NCI-H460 (cell line): ENCODE measurements at places on chromosomes 4 and X. TPM values are rescaled to one million over a fixed set of nuclear protein-coding genes. Genes with fewer than 3 reads are reported as not detected.

DNA sequence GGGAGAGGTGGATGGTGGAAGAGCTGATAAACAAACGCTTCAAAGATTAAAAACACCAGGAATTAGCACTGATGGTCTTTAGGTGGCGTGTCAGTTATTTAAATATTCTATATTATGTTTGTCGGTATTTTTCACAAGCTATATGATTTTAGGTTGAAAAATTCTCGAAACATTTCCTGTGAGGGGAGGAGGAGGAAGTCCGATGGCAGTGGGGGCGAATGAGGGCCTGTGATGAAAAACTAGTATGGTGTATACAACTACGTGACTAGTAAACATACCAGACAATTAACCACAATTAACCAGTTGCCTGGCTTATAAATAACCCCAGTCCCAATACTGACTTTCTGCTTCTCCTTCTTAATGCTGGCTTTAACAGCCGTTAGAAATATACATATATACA, 595 bp upstream of the NAP1L2 start:
- no peak for DNase-seq

GRCh38 chr4:36914106-36914505, 330.4 kb upstream of the NWD2 start:
- no peak for DNase-seq

GRCh38 chr4:79450053-79450452, 42.0 kb upstream of the GK2 start:
- DNase-seq, result no peak

DNA sequence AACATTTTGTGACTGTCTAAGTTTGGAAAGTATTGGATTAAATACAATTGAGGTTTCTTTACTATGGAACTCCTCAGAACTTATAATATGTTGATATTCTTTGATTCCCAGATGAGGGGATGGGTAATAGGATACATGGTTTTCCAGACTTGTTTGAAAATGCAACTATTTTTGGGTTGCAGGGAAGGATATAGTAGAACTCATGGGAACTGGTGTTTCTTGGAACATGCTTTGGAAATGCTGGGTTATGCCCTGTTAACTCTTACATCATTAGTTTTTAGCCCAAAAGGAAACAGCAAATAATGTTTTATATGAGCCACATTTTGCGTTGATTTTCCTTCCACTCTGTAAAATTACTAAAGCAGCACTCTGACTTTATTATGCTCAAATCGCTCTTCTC, 41.9 kb downstream of the HPF1 start:
- no peak for DNase-seq

Gene FRMD7
- not detected in 2 replicates for total RNA-seq

- no peak for DNase-seq
Measured at GRCh38 chrX:117990438-117990837, 126.2 kb downstream of the KLHL13 start.

- DNase-seq, result peak; percentile 79
Measured at GRCh38 chrX:72201836-72202536, 20.4 kb downstream of the PIN4 start.

DNA sequence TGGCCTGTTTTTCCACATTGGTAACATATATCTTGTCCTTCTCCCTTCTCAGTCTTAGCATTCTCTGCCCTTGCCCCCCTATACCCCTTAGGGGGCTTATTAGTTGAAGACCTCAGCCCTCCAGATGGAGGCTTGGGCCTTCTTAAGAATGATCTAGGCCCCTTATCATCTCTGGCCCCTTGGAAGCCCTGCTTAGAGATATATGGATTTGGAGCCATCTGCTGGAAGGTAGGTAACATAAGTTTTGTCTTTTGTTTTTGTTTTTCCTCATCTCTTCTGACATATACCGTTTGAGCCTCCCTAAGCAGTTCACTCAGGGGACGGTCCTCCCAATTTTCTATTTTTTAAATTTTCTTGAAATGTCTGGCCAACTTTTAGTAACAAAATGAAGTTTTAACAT, 48.3 kb upstream of the NAP1L2 start:
- DNase-seq, result peak; percentile 5

- no peak for DNase-seq
Measured at GRCh38 chr4:176902710-176903323, 110.1 kb upstream of the VEGFC start.

DNA sequence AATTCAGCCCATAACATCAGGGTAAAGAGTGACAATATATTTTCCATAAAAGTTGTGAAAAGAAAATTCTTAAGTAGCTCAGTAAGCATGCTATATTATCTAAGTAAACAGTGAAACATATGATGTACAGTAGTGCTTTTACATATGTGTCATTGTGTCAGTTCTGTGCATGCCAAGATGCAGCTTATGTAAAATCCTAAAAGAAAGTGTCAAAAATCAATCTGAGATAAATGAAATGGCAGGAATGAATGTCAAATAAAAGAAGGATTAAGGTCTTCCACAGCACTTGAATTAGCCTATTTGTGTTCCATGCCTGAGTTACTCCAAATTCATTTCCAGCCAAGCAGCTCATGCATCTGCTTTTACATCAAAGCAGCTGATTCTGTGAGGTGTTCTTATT, 452.7 kb upstream of the HS3ST1 start:
- DNase-seq, result no peak

GRCh38 chrX:129802863-129803262, 23.1 kb downstream of the SASH3 start:
- DNase-seq, result no peak

DNA sequence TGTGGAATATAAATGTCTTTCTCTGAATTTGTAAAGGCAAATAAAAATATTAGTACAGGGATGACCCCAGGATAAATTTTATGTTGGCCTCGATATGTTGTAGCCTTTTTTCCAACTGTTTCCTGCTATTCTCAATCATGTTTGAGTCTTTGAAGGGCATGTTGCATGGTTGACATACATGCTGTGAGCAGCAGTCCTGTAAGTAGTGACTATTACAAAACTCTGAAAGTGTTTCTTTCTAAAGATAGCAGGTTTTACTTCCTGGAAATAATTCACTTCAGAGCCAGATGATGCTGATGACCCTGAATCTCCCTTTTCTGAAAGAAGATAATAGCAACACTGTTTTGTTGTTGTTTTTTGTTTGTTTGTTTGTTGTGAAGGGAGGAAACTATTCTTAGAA, 393.0 kb upstream of the GNPDA2 start:
- DNase-seq, result no peak

- DNase-seq, result no peak
Measured at GRCh38 chr4:159433337-159433736, 330.5 kb downstream of the RAPGEF2 start.

Gene DUSP9
- 1.8 and 2.2 TPM in 2 replicates for total RNA-seq

- DNase-seq, result no peak
Measured at GRCh38 chrX:37425370-37425769, 76.2 kb downstream of the PRRG1 start.

GRCh38 chr4:155899891-155900290, 3.6 kb upstream of the TDO2 start:
- DNase-seq, result no peak

Gene CLDN34
- not detected in 2 replicates for total RNA-seq

Gene PHOX2B
- total RNA-seq, result not detected in 2 replicates

Gene MAGEA10
- not detected in 2 replicates for total RNA-seq

GRCh38 chrX:771536-771935, 140.9 kb downstream of the SHOX start:
- DNase-seq, result no peak

Gene SRPK3
- 0.12 and 0.17 TPM in 2 replicates for total RNA-seq

DNA sequence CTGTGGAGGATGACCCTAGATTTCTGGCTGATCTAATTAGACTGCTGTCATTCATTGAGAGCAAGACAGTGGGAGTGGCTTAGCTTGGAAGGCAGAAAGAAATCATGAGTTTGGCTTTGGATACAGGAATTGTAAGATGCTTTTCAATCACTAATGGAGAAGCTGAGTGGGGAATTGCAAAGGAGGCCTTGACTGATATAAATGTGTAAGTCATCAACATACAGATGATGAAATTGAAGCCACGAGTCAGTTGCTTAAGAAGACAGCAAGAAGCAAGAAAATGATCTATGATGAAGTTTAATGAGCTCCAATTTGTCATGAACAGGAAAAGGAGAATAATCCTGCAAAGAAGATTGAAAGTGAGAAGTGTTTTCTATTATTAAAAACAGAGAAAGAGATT, 136.7 kb upstream of the C1QTNF7 start:
- no peak for DNase-seq

- DNase-seq, result no peak
Measured at GRCh38 chr4:53476232-53477037, 99.0 kb downstream of the FIP1L1 start.

GRCh38 chr4:23483320-23483960, 406.4 kb downstream of the PPARGC1A start:
- DNase-seq, result no peak

Gene S100P
- 169 and 210 TPM in 2 replicates for total RNA-seq

- DNase-seq, result no peak
Measured at GRCh38 chrX:119990556-119991004, 47.0 kb upstream of the NKAP start.

- no peak for DNase-seq
Measured at GRCh38 chrX:130340271-130340670, 552 bp downstream of the SLC25A14 start.

Gene RAB33A
- total RNA-seq, result not detected in 2 replicates

GRCh38 chrX:68823413-68824151, 5.2 kb upstream of the EFNB1 start:
- no peak for DNase-seq

DNA sequence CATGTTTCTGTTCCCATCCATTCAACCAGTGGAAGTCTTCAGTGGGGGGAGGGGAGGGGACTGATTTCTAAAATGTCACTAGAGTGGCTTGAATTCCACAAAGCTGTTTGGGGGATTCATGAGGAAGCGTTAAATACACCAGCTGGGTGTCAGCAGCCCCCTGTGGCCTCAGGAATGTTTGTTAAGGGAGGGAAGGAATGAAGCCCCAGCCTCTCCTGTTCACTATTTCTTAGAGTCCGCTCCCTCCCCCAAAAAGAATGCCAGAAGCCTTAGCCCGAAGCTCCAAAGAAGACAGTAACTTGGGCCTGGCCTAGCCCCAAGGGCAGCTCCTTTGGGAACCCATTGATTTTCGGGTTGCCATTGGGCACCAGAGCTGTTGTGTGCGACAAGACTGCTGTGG, 3.3 kb downstream of the SHROOM2 start:
- no peak for DNase-seq

Gene PAGE4
- total RNA-seq, result not detected in 2 replicates

Gene TMPRSS11F
- total RNA-seq, result not detected in 2 replicates

GRCh38 chrX:7263961-7264360, 116.0 kb upstream of the PUDP start:
- DNase-seq, result no peak

DNA sequence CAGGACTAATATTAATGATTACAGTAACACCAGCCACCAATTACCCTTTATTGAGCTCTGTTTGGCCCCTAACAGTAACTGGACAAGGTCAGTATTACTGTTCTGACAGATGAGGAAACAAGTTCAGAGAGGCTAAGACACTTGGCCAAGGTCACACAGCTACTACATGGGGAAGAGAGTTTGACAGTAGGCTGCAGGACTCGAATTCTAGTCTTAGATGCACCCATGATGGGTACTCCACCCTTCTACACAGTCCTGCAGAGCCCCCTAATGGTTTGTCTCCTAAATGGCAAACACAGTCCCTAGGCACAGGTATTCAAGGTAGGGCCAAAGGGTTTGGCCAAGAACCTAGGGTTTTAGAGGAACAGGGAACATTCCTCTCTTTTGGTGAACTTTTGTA, 93.9 kb downstream of the NSUN7 start:
- peak; percentile 15 for DNase-seq

GRCh38 chr4:10117359-10118047, 904 bp upstream of the WDR1 start:
- no peak for DNase-seq

DNA sequence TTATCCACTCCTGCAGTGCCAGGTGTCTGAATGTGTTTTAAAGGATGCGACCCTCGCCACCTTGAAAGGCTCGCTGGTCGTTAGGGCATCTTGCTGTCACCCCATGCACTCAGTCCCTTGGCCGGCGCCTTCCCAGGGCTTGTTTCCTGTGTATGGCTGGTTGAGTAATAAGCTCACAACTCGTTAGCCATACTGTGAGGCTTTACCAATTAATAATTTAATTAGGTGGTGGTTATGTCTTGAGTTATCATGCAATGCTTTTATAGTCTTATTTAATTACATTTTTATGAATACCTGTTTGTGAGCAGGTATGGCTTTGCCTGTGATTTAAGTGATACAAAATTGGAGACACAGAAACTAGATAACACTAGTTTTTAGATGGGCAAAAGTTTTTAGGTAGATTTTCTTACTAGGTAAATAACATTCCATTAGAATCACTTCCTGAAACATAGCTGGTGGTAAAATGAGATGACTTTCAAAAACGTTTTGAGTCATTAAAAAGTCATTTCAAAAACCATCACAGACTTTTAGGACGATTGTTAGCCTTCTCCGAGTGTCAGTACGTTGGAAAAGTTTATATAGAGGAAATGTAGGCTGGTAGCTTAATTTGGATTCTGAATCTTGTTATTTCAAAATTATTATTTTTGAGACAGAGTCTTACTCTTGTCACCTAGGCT, 18.2 kb downstream of the PTTG2 start:
- DNase-seq, result peak; percentile 2

DNA sequence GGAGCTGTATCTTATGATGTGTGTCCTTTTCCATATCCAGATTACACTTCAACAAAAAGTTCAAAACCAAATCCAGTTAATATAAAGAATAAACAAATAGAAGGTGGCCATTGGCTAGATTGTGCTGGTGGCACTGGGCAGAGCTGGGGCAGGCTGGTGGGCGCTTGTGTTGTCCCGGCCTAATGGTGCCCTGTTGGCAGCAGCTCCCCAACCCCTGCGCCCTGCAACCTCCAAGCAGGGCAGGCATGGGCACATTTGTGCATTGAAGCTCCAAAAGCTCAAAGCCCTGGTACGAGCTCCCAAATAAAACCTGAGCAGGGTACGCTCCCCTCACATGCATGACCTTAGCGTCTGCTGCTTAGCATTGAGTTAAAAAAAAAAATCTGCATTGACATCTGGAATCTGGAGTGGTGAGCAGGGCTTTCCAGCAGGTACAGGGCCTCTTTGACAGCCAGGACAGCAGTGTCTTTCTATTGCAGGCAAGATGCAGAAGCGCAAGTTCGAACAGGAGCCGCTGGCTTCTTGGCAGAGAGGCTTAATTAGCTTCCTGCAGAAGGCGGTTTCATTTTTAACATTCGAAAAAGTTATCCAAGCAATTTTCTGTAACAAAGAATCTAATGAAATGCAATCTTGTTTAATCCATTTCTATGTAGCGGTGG, 25.9 kb upstream of the NYX start:
- DNase-seq, result no peak

Gene CNKSR2
- 13.0 and 14.9 TPM in 2 replicates for total RNA-seq

GRCh38 chr4:130146773-130147172, 1050.8 kb downstream of the C4orf33 start:
- no peak for DNase-seq
